ENCODE measurements at places on chromosomes 3 and 15. TPM values are rescaled to one million over a fixed set of nuclear protein-coding genes. Genes with fewer than 3 reads are reported as not detected.

- no peak for DNase-seq
Observed at GRCh38 chr15:66816201-66816600, 114.2 kb downstream of the SMAD6 start.

- DNase-seq: no peak
Observed at GRCh38 chr15:43867096-43867495, 40.3 kb downstream of the WDR76 start.

DNA sequence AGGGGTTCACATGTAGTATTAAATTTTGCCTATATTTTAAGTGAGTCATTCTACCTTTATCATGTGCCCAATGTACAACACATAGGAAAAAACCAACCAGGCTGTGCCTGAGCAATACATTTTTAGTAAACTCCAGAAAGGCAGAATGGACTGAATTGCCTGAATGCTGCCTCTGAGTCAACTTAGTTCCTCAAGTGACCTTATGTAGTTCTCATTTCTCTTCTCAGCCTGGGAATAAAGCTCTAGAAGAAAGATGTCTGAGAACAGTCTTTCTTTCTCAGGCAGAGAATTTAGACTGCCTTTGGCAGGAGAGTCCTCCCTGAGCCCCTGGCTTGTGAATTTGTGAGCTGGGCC, 13.0 kb downstream of the ST3GAL6 start:
- DNase-seq: no peak

TNFAIP8L3 gene
- 0.17 TPM for total RNA-seq

IL17RC gene
- total RNA-seq: 0.22 TPM

- no peak for DNase-seq
Observed at GRCh38 chr3:151394611-151395010, 10.1 kb upstream of the P2RY12 start.

DNA sequence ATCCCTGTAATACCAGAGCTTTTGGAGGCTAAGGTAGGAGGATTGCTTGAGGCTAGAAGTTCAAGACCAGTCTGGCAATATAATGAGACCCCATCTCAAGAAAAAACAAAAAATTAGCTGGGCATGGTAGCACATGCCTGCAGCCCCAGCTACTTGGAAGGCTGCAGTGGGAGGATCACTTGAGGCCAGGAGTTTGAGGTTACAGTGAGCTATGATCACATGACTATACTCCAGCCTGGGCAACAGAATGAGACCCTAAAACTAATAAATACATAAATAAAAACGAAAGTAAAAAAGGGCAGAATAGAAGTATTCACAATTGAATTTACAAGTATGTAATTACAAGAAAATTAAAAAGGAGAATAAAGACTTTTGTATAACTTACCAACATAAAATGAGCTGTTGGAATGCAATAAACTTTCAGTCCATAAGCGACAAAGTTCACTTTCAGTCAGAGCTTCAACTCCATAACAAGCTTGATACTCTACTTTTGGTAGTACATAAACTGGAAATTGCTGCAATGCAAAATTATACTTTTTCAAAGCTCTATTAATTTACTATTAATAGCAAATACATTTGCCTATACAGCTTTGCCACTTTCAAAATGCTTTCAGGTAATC, 36.8 kb downstream of the ICE2 start:
- no peak for DNase-seq

- DNase-seq: no peak
Observed at GRCh38 chr3:181212271-181212670, 222.7 kb upstream of the DNAJC19 start.

DNA sequence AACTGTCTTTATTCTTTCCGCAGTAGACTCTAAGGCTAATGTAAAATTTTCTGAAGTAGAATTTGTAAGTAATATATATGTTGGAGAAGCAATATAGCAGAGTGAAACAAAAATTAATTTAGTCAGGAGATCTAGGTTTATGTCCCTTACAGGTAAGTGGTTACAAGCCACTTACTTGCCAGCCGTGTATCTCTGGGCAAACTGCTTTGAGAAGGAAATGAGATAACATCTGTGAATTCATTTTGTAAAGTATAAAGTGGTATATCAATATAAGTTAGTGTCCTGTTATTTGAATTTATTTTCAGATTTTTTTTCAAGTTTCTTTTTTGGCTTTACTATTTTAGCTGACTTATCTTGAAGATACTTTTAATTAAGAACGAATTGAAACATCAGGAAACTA, 5.5 kb downstream of the DAZL start:
- no peak for DNase-seq

DNA sequence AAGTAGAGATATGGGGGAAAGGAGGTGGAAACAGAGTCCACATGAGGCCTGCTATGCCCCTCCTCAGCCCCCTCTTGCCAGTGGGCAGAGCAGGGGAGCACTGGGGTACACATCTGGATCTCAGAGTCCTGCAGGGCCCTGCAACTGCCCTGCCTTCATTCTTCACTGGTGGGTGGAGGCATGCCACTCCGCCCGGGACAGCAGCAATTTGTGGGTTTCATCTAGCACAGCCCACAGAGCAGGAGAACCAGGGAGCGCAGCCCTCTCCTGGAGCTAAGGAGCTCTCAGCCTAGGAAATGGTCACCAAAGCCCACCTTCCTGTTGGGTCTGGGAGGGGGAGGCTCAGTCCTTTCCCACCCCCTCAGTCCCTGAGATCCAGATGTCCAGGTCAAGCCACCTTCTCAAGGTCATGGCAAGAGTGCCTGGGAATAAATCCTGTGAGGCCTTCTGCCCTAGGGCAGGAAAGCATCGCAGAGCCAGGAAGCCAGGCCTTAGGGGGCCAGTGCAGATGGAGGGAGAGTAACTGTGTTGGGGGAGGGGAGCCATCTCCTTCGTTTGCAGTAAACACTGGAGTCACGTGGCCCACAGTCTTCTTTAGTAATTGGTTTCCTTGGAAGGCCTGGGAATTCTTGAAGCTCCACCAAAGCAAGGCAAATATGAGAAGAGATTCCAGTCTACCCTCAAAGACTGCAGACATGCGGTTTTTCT, 31.0 kb downstream of the ANP32A start:
- no peak for DNase-seq

GRCh38 chr3:177932750-177933660, 603.2 kb upstream of the KCNMB2 start:
- no peak for DNase-seq

WNT5A gene
- not detected for total RNA-seq

DNA sequence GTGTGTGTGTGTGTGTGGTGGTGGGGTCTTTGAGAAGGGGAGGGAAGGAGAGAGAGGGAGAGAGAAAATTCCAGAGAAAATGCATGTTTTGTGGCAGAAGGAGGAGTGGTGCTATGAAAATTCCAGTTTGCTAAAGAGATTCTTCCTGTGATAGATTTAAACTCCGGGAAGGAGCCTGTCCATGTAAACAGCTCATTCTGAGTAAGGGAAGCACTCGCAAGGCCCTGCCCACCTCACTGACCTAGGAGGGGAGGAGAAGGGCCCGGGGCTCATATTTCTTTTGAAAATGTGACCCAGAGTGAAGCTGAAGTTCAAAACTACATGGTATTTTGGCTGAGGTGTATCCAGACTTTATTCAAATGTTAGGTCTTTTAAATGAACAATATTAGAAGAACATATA, 41.3 kb downstream of the ADAMTSL3 start:
- no peak for DNase-seq

DNA sequence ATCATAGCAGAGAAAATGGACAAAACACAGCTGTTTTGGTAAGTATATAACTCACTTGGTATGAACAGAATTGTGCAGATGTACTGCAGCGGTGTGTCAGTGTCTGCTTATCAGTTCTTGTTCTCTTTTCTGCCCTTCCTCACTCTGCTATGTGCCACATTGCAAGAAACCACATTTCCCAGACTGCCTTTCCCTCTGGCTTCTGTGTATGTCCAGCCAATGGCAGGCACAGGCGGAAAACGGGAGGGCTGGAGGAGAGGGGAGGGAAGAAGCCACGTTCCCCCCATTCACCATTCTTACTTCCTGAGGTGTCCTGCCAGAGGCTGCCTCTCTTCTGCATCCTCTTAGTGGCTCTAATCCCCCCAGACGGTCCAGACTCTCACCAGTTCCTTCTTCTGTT, 15.4 kb downstream of the HHLA2 start:
- no peak for DNase-seq

SHF gene
- total RNA-seq: 2.3 TPM

- no peak for DNase-seq
Observed at GRCh38 chr3:193757457-193757856, 164.4 kb downstream of the OPA1 start.

GRCh38 chr15:48748535-48748934, 62.3 kb downstream of the CEP152 start:
- no peak for DNase-seq

PIK3CA gene
- 28.6 TPM for total RNA-seq

GRCh38 chr3:58236527-58237237, 910 bp upstream of the ABHD6 start:
- no peak for DNase-seq

GNL3 gene
- total RNA-seq: 75.9 TPM

DNA sequence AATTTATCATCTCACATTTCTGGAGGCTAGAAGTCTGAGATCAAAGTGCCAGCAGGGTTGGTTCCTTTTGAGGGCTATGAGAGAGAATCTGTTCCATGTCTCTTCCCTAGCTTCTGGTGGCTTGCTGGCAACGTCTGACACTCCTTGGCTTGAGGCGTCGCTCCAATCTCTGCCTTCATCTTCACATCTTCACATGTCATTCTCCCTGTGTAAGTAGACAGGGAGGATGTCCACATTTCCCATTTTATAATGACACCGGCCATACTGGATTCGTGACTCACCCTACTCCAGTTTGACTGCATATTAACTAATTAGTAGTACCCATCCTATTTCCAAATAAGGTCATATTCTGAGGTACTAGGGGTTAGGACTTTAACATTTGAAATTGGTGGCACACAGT, 17.5 kb upstream of the ARHGAP31 start:
- no peak for DNase-seq

DNA sequence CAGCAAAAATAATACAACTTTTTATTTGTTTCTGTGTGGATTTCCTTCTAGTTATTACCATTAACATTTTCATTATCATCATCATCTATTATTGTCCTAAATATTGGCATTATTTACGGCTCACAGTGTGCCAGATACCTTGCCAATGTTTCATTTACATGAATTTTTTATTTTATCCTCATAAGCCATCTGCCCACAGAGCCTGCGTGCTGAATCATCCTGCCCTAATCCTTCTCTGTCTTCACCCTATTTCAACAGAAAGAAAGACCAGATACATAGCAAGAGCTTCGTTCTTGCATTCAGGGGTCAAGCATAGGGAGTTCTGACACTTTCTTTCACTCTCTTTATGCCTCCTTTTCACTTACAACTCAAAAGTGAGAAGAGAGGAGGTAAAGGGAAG, 82.0 kb downstream of the KCNMB2 start:
- DNase-seq: no peak

ATP2B2 gene
- not detected for total RNA-seq

- no peak for DNase-seq
Observed at GRCh38 chr15:41502795-41503668, 9.4 kb downstream of the ITPKA start.

GRCh38 chr15:75776065-75776423, 63.4 kb upstream of the CSPG4 start:
- no peak for DNase-seq

DNA sequence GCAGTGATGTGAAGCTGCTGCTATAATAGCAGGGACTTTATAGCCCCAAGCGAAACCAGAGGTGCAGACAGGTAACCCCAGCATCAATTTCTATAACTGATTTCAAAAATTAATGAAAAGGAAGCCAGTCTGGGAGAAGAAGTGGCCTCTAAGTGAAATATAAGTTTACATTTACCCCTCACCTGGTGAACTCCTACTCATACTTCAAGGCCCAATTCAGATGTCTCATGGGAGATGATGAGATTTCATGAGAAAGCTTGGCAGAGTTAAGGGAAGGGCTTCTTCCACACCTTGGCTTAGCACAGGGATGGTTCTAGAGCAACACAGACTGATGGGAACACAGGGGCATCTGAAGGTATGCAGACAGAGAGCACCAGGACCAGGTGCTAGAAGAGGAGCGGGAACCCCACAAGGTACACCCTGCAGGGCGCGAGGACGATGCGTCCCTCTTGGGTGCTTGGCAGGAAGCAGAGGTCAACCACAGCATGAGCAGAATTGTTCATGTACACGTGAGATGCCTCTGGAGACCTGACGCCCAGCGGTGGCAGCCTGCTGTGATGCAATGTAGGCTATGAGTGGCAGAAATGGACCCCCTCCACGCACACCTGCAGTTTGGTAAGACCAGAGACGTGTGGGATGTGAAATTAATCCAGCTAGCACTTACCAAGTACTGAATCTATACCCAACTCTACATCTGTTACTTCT, 102.9 kb downstream of the SRGAP3 start:
- no peak for DNase-seq

PLIN1 gene
- total RNA-seq: 0.79 TPM
